ENCODE measurements at places on chromosomes 11 and 22.

- no peak for DNase-seq
These were observed 20.9 kb upstream of the TMEM191C start for GRCh38 chr22:21446128-21446826.

DNA sequence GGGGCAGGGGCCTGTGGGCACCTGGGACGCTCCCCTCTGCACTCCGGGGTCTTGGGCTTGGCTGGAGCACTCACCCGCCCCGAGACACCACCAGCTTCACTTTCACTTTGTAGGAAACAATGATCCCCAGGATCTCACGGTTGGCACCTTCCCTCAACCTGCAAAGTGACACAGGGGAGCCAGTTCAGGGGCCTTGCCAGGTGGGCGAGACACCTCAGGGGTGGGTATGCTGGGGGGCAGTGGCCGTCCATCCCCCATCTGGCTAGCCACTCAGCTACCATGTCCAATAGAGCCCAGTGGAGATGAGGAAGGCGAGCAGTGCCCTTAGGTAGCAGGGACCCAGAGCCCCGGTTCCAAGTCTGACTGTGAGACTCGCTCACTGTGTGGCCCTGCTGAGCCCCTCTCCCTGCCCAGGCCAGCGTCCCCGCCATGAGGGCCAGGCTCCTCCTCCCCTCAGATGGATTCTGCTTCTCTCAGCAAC lies 32.3 kb downstream of the TPBGL start:
- DNase-seq, result no peak

DNA sequence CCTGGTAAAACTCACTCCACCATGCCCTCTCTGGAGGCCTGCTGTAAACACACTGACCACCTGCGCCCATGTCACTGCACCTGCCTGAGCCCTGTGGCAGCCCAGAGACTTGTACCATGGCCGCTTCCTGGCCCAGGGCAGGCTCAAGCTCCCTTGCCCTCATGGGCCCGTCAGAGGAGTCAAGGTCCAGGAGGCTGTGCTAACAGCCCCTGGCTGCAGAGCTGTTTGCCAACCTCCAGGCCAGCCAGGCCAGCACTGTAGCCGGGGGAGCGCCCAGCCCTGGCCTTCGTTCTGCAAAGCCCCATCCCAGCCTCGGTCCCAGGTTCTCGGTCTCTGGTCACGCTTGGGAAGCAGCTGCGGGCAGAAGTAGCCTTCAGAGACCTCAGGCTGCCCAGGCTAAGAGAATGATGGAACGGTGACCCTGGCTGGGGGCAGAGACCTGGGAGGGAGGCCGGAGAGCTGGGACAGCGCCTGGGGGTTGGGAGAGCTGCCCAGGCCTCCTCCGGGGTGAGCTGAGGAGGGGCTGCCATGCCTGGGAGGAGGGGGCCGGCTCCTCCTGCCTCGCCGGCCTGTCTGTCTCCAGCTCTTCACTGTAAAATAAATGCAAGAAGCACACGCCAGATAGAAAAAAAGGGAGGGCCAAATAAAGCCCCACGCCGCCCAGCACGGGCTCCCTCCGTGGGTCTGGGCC lies 11.9 kb upstream of the TCF20 start:
- DNase-seq, result no peak

DNA sequence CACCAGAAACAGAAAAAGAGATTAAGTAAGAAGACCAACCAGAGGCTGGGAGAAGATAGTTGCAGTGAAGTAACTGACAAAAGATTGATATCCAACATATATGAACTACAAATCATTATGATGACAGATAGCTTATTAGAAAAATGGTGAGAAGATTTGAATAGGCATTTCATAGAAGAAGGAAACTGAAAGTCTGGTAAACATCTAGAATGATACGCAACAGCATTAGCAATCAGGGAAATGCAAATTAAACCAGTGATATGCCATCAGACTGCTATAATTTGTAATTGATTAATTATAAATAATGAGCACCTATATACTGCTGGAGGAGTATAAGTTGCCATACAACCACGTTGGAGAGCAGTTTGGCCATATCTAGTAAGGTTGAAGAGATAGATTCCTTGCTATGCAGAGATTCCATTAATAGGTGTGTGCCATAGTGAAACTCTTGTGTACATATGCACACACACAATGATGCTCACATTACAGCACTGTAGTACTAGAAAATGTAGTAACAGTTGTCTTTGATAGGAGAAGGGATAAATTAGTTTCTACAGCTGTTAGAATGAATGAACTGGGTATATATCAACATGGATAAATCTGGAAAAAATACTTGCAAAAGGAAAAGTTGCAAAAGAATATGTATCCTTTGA lies 20.5 kb downstream of the RNF169 start:
- no peak for DNase-seq

DNA sequence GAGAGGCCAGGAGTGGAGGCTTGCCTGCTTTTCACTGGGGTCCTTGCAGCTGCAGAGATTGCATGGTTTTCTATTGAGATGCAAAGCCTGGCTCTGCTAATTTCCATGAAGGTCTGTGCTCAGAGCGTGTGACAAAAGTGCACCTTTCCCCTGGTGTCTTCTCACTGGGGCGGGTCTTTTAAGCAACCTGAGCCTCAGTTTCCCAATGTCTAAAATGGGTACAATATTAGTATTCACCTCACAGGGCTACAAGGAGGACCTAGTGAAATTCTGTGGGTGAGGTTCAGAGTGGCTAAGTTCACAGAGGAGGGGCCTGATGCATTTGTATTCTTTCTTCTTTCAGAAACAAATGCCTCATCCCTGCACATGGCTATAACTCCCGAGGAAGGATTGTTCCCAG lies 20.3 kb downstream of the PPM1F start:
- DNase-seq, result no peak

- no peak for DNase-seq
These were observed 15.9 kb upstream of the HYLS1 start for GRCh38 chr11:125871391-125872137.

All from NCI-H187 treated with DMSO at 0.1 percent for 48 hours (cell line).